ENCODE measurements at places on chromosomes 3 and 15. TPM values are rescaled to one million over a fixed set of nuclear protein-coding genes. Genes with fewer than 3 reads are reported as not detected.

GOLGA8M gene
- polyA plus RNA-seq, result not detected

CGNL1 gene
- polyA plus RNA-seq, result 0.23 TPM

CBLB gene
- 4.4 TPM for polyA plus RNA-seq

ATP8B4 gene
- polyA plus RNA-seq, result 0.03 TPM

GOLGA8K gene
- polyA plus RNA-seq, result 0.10 TPM

DNA sequence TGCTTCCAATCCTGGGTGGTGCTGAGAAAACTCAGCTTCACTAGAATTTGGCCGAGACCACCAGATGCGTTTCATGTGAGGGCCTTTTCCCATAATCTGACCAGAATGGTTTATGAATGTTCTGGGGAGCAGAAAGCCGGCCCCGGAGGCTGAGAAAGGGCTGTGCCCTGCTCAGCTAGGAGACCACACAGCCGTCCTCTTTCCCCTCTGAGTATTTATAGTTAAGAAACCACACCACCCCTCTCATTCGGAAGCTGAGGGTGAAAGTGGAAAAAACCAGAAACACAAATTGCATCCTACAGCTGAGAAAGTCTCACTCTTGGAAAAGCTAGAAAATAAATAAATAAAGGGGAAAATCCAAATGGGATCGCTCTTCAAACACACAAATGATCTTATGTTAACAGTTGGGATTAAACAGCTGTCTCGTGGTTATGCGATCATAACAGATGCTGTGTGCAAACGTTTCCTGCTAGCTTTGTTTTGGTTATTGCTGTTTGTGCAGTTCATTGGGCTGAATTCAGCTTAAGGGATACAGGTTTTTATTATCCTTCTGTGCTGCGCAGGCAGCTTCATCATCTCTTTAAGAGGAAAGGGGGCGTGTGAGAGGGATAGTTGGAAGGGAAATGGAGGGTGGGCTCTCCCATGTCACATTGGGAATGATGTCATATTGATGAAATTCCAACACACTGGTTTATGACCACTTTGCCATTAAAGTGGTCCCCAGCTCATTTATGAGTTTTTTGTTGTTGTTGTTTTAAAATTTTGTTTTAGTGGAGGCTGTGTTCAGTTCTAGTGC, 1026.2 kb upstream of the NR2F2 start:
- H3K27ac ChIP-seq, result no peak overlapping the region
- no peak overlapping the region for H3K4me3 ChIP-seq
- no peaks in the 10 kb centered on the region for H3K27me3 ChIP-seq

- H3K27ac ChIP-seq, result no peak overlapping the region
- no peaks in the 10 kb centered on the region for H3K36me3 ChIP-seq
- no peaks in the 10 kb centered on the region for H3K27me3 ChIP-seq
- no peak for DNase-seq
These were observed 641 bp downstream of the TRAT1 start for GRCh38 chr3:108823227-108823626.

DNA sequence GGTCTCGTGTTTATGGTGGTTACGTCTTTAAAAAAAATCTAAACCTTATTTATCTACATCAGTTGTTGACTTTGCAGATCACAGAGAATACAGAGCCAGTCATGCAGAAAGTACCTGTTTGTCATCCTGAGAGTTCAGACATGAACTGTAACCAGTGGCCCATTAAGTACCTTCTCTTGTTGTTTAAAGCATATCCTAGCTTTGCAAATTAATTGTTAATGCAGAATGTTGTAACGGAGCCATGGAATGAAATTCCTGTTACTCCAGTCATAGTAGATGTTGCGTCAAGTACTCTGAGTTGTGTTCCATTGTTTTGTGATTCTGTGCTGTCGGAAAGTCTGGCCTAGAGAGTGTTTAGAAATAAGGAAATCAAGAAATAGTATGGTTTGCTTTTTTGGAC, 205.2 kb downstream of the RBMS3 start:
- no peak for DNase-seq
- H3K4me1 ChIP-seq, result no peaks in the 10 kb centered on the region
- no peak overlapping the region for H3K4me3 ChIP-seq

DNA sequence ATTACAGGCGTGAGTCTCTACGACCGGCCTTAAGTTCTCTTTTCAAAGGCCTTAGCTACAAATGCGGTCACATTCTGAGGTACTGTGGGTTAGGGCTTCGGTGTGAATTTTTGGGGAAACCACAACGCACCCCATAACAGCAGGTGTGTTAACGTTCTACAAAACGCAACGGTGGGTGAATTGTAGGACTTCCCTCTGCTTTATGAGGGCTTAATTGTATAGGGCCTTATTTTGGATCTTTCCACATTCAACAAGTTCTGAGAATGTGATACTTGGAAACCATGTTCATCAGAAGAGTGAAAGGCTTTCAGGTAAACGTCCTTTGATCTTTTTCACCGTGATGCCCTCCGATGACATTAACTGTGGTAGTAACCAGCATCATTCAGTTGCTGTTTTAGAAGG, 998.6 kb upstream of the CFAP20DC start:
- H3K4me3 ChIP-seq, result no peak overlapping the region
- H3K36me3 ChIP-seq, result no peaks in the 10 kb centered on the region
- H3K4me1 ChIP-seq, result no peaks in the 10 kb centered on the region
- no peaks in the 10 kb centered on the region for H3K27me3 ChIP-seq
- DNase-seq, result no peak
- no peak overlapping the region for H3K27ac ChIP-seq

- H3K4me1 ChIP-seq, result no peaks in the 10 kb centered on the region
- no peaks in the 10 kb centered on the region for H3K27me3 ChIP-seq
- no peaks in the 10 kb centered on the region for H3K36me3 ChIP-seq
- H3K4me3 ChIP-seq, result no peak overlapping the region
- peak; percentile 4 for DNase-seq
These were observed 348.0 kb upstream of the DPPA4 start for GRCh38 chr3:109685084-109686079.

GRCh38 chr15:60798821-60799220, 319.9 kb upstream of the ICE2 start:
- no peaks in the 10 kb centered on the region for H3K36me3 ChIP-seq
- DNase-seq, result no peak
- no peak overlapping the region for H3K27ac ChIP-seq
- H3K4me3 ChIP-seq, result no peak overlapping the region
- no peaks in the 10 kb centered on the region for H3K4me1 ChIP-seq

- no peaks in the 10 kb centered on the region for H3K36me3 ChIP-seq
- H3K4me3 ChIP-seq, result no peak overlapping the region
- H3K27ac ChIP-seq, result no peak overlapping the region
- DNase-seq, result no peak
- H3K27me3 ChIP-seq, result no peaks in the 10 kb centered on the region
- no peaks in the 10 kb centered on the region for H3K4me1 ChIP-seq
These were observed 413.6 kb upstream of the ARL6 start for GRCh38 chr3:97350971-97351370.

- H3K27me3 ChIP-seq, result no peaks in the 10 kb centered on the region
- H3K4me3 ChIP-seq, result no peak overlapping the region
- H3K27ac ChIP-seq, result no peak overlapping the region
- no peaks in the 10 kb centered on the region for H3K4me1 ChIP-seq
These were observed 79.2 kb downstream of the SST start for GRCh38 chr3:187590861-187591576.

GRCh38 chr3:94686208-94686607, 623.3 kb downstream of the NSUN3 start:
- no peaks in the 10 kb centered on the region for H3K4me1 ChIP-seq
- no peaks in the 10 kb centered on the region for H3K36me3 ChIP-seq
- H3K4me3 ChIP-seq, result no peak overlapping the region
- H3K27me3 ChIP-seq, result no peaks in the 10 kb centered on the region

- H3K27ac ChIP-seq, result peak overlapping the region; percentile 88
- no peaks in the 10 kb centered on the region for H3K27me3 ChIP-seq
- DNase-seq, result no peak
- H3K36me3 ChIP-seq, result no peaks in the 10 kb centered on the region
These were observed 573 bp upstream of the DIS3L start for GRCh38 chr15:66292571-66293418.

DNA sequence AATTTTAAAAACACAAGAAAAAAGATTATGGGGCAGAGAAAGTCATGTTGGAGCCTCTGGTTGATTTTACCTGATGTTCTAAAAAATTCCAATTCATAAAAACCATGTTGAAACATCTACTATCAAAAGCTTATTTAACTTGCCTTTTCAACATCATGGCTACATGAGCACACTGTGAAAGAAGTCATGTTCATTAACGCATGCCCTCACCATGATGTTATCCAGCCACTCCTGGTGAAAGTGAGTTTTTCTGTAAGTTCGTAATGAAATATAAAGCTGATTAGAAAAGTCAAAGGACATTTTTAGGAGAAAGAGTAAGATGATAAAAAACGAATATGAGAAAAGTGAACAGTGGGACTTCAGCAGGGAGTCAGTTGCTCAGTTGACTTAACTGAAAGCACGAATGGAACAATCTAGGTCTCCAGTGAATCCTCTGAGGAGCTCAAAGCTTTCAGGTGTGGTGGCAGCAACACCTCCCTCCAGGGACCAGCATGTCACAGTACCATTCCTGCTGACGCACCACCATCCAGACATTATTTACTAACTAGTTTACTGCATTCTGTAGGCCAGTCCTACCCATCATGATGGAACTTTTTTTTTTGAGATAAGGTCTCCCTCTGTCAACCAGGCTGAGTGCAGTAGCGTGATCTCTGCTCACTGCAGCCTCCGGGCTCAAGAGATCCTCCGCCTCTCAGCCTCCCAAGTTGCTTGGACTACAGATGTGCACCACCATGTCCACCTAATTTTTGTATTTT, 95.2 kb downstream of the MEIS2 start:
- peaks cover 74% of the 10 kb centered on the region for H3K36me3 ChIP-seq
- no peak overlapping the region for H3K4me3 ChIP-seq
- no peaks in the 10 kb centered on the region for H3K27me3 ChIP-seq
- DNase-seq, result no peak
- H3K27ac ChIP-seq, result no peak overlapping the region

GRCh38 chr3:142500211-142500610, 52.4 kb upstream of the XRN1 start:
- peak overlapping the region; percentile 73 for H3K27ac ChIP-seq
- no peaks in the 10 kb centered on the region for H3K27me3 ChIP-seq
- DNase-seq, result no peak
- peaks cover 18% of the 10 kb centered on the region for H3K4me1 ChIP-seq
- peaks cover 39% of the 10 kb centered on the region for H3K36me3 ChIP-seq

DNA sequence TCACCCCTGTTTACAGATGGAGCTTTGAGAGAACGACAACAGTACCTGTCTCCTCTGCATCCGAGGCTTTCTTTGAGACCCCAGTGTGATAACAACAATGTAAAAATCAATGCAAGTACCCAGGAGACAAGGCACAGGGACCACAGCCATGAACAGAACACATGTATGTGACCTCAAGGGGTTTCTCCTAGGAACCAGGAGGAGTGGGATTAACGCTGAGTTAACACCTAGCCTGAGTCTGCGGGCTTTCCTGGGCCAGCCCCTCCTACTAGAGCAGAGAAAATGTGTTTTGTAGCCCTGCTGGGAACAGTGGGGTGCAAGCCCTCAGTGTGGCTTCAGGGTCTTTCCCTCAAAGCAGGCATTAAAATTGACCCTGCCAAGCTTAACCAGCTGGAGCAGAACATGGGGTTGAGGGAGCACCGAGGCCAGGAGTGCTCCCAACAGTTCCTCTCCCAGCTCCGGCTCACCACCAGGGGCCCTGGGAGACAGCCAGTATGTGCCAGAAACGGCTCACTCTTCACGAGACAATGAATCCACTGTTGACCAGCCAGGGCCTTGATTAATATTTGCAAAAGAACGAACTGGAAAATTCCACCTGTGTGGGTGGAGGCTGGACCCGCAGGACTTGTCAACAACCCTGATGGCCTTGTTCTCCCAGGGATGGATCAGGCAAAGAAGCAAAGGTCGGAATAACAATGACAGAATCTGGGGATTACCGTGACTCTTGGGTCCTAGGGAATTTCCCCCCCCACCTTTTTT, 3.6 kb downstream of the CHDH start:
- no peaks in the 10 kb centered on the region for H3K36me3 ChIP-seq
- peaks cover 18% of the 10 kb centered on the region for H3K4me1 ChIP-seq
- no peak overlapping the region for H3K4me3 ChIP-seq
- peaks cover 30% of the 10 kb centered on the region for H3K27me3 ChIP-seq

- H3K27me3 ChIP-seq, result no peaks in the 10 kb centered on the region
- H3K4me3 ChIP-seq, result no peak overlapping the region
These were observed 36.0 kb downstream of the SLC25A26 start for GRCh38 chr3:66256806-66257205.

DNA sequence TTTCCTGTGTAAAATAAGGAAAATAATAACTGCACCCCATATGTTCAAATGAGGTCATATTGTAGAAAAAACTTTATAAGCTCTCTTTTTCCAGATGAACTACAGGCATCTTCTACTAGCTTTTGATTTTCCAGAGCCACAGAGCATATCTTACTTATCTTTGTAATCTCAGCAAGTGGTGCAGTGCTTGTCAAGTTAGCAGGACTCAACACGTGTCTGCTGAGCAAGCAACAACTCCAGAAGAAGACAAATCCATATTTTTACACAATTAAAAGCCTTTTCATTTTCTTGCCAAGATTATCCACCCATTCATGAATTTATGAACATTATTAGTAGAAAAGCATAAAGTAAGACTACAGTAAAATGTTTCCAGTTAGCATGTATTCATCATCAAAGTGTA, 14.4 kb upstream of the TSC22D2 start:
- H3K36me3 ChIP-seq, result peaks cover 4% of the 10 kb centered on the region
- DNase-seq, result no peak
- H3K4me1 ChIP-seq, result peaks cover 8% of the 10 kb centered on the region
- no peak overlapping the region for H3K4me3 ChIP-seq
- no peak overlapping the region for H3K27ac ChIP-seq

DNA sequence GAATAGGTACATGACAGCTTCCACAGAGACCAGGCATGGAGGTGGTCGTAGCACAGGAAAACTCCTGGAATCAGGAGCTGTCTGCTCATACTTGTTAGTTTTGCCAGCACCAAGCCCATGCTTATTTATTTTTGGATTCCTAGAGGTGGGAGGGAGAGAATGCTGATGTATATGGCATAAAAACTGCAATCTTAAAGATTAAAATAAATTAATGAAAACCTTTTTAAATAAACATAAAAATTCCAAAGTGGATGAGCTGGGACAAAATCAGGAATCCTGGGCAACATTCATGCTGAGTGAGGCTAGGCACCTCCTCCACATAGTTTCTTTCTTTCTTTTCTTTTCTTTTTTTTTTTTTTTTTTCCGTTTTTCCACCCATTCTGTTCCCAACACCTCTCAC, 14.3 kb upstream of the BCL6 start:
- no peak for DNase-seq
- no peak overlapping the region for H3K27ac ChIP-seq
- H3K4me1 ChIP-seq, result no peaks in the 10 kb centered on the region
- H3K4me3 ChIP-seq, result no peak overlapping the region
